ENCODE measurements at places on chromosomes 7 and 10.

GRCh38 chr7:2607122-2607922 lies 24.5 kb upstream of the TTYH3 start:
- no peak for DNase-seq

GRCh38 chr10:31762316-31762715 lies 166.3 kb downstream of the ARHGAP12 start:
- DNase-seq: no peak

GRCh38 chr10:63710703-63711102 lies 189.5 kb downstream of the REEP3 start:
- no peak for DNase-seq

GRCh38 chr7:43621729-43622448 lies 39.0 kb downstream of the STK17A start:
- DNase-seq: no peak

DNA sequence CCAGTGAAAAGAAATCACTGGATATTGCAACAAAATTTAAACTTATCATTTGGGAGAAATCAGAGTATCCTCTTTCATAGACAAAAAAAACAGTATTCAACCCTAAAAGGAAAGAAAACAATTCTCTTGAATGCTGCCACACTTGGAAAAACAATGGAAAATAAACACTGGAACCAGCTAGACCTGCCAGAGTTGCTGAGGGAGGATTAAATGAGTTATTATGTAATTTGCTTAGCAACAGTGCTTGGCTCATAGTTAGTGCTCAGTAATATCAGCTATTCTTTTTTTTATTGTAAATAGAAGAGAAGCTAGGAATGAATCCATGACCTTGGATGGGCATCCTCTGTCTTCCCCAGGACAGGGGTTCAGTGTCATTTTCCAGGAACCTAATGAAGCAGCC lies 11.0 kb upstream of the ZNF273 start:
- no peak for DNase-seq

DNA sequence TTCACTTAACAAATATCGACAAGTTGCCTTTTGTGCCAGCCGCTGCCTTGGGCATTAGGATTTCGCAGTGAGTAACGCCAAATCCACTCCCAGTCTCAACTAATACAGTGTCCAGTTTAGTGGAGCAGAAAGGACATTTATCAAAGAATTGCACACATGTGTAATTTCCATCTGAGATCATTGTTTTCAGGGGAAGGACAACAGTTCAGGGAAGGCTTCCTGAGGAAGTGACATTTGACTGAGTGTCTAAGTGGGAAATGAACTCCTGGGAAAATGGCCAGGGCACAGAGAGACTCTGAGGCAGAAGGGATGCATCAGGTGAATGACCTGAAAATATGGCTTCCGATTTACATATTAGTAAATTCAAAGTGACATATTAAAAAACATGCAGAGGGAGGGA lies 89.4 kb downstream of the ITGA8 start:
- DNase-seq: no peak

GRCh38 chr10:15700078-15700674 lies 19.5 kb downstream of the ITGA8 start:
- DNase-seq: no peak

- no peak for DNase-seq
Observed at GRCh38 chr10:132120734-132121510, 55.2 kb downstream of the JAKMIP3 start.

DNA sequence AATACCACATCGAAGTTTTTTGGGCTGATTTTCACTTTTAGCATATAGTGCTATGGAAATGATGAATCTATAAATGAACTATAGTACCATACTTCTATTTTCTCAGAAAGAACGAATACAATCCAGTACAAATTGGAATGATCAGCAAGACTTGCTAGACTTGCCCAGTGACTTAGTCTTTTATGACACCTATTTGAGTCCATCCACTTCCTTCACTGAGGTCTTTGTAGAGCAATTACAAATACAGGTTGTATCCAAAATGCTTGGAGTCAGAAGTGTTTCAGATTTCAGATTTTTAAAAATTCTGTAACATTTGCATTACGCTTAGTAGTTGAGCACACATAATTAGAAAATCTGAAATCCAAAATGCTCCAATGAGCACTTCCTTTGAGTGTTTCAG lies 104.3 kb downstream of the NRBF2 start:
- DNase-seq: no peak

DNA sequence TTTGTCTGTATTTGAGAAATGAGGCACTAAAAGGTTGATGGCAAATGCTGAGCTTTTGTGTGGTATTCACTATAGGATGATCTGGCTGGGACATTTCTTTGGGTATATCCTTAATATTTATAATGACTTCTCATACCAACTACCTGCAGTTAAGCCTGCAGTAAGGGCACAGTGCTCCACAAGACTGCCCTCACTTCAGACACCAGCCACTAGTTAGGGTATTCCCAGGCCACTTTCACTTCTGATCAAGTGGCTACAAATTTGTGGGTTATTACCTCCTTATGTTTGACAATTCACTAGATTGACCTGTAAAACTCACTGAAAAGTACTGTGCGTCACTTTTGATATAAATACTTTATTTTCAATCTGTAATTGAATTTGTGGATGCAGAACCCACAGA lies 20.3 kb downstream of the CCDC126 start:
- no peak for DNase-seq

GRCh38 chr7:135761751-135762488 lies 13.3 kb upstream of the FAM180A start:
- no peak for DNase-seq

DNA sequence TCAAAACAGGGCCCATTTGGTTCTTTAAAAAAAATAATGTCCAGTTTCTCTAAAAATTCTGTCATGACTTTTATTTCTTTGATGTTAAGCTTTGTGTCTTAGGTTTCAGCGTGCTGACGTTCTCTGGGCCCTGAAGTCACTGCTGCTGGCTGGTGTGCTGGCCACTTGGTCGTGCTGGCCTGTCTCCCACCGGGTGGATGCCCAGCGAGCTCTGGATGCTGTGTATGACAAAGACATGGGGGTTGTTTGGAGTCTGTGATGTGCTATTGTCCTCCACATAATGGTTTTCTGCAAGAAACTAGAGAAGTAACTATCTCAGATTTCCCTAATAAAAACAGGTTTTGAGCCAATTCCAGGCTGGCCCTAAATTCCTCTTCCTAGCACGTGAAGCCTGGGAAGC lies 9.5 kb upstream of the IDI2 start:
- DNase-seq: no peak

GRCh38 chr7:1054861-1055450 lies 10.6 kb downstream of the GPR146 start:
- DNase-seq: peak; percentile 24

DNA sequence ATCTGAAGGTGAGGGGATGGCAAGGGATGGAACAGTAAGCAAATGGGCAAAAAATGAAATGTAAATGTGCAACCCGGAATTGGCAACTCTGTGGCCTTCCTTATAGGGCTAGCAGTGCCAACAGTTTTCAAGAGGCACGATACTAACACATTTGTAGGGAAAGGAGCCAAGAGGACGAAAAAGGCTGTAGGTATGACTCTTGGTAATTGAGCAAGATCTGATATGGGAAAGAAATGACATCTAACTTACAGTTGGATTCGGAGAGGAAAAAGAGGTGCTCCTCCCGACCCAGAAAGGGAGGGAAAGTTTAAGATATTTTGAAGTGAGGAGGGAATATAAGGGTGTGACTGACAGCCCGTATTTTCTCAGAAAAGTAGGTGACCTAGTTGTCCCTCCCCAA lies 2.1 kb upstream of the CREM start:
- DNase-seq: no peak

DNA sequence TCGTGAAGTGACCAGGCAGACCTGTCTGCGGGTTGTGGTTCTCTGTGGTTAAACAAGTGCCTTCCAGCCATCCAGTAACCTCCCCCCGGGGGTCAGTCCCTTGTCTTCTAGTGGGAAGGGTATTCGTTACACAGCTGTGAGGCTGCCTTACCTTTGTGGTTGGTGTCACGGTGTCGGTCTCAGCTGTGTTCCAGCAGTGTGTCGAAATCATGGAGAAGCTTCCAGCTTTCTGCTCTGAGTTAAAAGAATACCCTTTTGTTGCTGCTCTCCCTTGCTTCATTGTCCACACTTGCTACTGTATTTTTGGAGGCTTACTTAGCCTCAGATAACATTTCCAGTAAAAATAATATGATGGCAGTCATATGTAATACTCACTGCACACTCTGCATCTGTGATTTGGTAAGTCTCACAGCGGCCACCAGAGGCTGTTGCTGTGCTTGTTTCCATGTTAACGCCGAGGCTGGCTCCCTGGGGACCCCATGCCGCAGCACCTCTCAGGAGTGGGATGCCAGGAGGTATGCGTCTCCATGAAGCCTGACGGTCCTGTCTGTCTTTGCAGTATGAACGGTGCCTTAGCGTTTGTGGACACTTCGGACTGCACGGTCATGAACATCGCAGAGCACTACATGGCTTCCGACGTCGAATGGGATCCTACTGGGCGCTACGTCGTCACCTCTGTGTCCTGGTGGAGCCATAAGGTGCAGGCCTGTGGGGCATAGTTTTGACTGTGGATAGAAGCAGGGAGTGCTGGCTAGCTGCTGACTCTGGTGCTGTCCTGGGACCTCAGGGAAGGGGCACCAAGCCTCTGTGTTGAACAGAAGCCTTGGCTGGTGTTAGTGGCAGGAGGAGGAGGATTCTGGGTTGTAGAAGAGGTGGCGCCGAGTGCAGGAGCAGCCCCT lies 20.5 kb downstream of the EIF3B start:
- no peak for DNase-seq

DNA sequence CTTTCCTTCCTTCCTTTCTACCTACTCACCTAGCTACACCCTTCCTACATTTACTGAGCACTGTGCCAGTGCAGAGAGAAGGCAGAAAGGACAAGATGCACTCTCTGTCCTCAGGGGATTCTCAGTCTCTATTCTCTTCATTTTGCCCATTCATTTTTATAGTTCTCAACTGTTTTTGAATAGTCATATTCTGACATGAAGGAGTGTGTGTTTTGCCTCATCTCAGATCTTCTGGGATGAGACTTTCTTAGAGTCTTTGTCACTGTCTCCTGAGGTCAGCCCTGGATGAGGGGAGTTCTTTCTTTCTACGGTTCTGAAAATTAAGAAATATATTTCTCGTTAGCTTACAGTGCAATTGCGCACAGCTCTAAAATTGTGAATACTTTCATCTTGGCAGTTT lies 21.3 kb downstream of the CLCN1 start:
- DNase-seq: no peak

DNA sequence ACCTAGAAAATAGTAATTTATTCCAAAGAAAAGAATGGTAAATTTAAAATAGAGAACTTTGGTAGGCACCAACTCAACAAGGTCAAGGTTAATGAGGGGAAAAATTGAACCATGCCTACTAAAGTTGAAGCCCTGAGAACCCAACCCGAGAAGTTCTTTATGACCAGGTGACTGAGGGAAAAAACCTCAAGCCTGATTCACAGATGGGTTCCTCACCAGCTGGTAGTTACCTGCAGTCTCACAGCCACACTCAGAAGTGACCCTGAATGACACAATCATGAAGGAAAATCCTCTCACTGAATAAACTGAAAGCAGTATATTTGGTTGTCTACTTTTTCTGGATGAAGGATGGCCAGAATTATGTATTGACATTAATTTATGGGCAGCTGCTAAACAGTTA lies 7.0 kb downstream of the C10orf67 start:
- no peak for DNase-seq

- DNase-seq: peak; percentile 69
Observed at GRCh38 chr10:80405626-80406025, 2.7 kb upstream of the PRXL2A start.

GRCh38 chr10:91796331-91797047 lies 1.7 kb upstream of the TNKS2 start:
- DNase-seq: peak; percentile 31

- DNase-seq: no peak
Observed at GRCh38 chr10:14009371-14010100, 321.2 kb downstream of the FRMD4A start.

DNA sequence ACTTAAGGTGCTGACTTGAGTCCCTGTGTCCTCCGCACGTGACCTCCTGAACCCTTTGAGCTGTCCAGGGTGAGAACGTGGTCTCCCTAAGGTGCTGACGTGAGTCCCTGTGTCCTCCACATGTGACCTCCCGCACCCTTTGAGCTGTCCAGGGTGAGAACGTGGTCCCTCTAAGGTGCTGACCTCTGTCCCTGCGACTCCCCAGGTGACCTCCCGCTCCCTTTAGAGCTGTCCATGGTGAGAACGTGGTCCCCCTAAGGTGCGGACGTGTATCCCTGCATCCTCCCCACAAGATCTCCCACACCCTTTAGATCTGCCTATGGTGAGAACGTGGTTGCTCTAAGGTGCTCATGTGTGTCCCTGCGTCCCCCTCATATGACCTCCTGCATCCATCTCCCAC lies 174.3 kb downstream of the ADARB2 start:
- DNase-seq: no peak

GRCh38 chr10:131063311-131063710 lies 248.2 kb downstream of the TCERG1L start:
- no peak for DNase-seq

DNA sequence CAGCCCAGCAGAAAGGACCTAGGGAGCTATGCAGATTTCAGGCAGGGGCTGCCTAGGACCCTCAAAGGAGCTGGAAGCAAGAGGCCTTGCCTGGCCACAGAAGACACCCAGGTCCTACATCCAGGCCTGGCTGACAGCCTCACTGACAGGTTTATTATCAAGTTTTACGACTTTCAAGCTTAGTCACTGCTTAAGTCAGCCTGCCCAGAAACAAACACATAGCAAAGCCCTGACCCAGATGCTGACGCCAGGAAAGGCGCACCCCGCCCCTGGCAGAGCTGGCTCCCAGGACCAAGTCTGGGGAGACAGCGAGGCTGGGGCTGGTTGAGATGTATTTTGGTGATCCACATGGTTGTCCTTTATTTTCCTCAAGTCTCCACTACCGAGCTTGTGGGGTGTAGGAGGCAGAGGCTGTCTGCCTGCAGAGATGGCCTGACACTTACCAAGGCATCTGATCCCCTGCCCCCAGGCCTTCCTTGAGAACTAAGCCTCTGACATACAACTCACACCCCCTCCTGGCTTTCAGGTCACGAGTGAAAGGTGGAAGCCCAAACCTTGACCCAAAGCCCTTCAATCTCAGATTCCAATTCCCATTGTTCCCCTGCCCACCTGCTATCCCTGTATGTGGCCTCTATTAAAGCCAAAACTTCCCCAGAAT lies 80.7 kb upstream of the EMX2 start:
- no peak for DNase-seq

DNA sequence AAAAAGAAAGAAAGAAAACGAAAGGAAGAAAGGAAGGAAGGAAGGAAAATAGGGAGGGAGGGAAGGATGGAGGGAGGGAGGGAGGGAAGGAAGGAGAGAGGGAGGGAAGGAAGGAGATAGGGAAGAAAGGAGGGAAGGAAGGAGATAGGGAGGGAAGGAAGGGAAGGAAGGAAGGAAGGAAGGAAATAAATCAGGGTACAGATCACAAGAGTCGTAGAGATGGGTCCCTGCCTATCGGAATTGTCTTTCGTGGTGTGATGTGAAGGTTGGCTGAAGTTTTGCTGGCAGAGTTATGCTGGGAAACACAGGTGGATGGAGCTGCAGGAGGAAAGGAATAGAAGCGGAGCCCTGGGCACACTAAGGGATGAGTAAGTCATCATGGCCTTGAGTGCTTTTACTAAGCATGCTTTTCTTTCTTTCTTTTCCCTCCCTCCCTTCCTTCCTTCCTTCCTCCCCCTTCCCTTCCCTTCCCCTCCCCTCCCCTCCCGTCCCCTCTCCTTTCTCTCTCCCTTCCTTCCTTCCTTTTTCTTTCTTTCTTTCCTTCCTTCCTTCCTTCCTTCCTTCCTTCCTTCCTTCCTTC lies 11.9 kb upstream of the TPST1 start:
- no peak for DNase-seq

Data from NCI-H510A treated with DMSO at 0.1 percent for 48 hours (cell line).